B cell (primary cell): ENCODE measurements at places on chromosomes 7 and 10. TPM values are rescaled to one million over a fixed set of nuclear protein-coding genes. Genes with fewer than 3 reads are reported as not detected.

ATP6V0A4 gene
- total RNA-seq, result not detected in 2 replicates

TNPO3 gene
- 47.8 and 48.3 TPM in 2 replicates for total RNA-seq

TWNK gene
- total RNA-seq, result 11.8 and 12.0 TPM in 2 replicates

FZD8 gene
- 1.7 and 1.9 TPM in 2 replicates for total RNA-seq

PAPOLB gene
- 0.07 TPM in 1 of 2 replicates, not detected in the other for total RNA-seq

LRRTM3 gene
- total RNA-seq, result not detected in 2 replicates

DDC gene
- not detected in 2 replicates for total RNA-seq

NSMCE4A gene
- total RNA-seq, result 89.7 and 91.0 TPM in 2 replicates

RSPH10B gene
- total RNA-seq, result 0.20 TPM in 1 of 2 replicates, not detected in the other

SORCS3 gene
- not detected in 2 replicates for total RNA-seq

CADPS2 gene
- total RNA-seq, result not detected in 2 replicates

ZNF467 gene
- total RNA-seq, result 0.32 and 0.39 TPM in 2 replicates

TPK1 gene
- 26.4 and 29.4 TPM in 2 replicates for total RNA-seq

SPDYE9 gene
- not detected in 2 replicates for total RNA-seq

CYP3A7 gene
- total RNA-seq, result not detected in 2 replicates

CPEB3 gene
- 5.0 and 6.7 TPM in 2 replicates for total RNA-seq

ANKRD7 gene
- 0.61 TPM in 1 of 2 replicates, not detected in the other for total RNA-seq

AOAH gene
- 4.7 and 5.0 TPM in 2 replicates for total RNA-seq

SORCS1 gene
- total RNA-seq, result not detected in 2 replicates

VIPR2 gene
- not detected in 2 replicates for total RNA-seq

CPN1 gene
- not detected in 2 replicates for total RNA-seq

PAX4 gene
- not detected in 2 replicates for total RNA-seq

ERVW-1 gene
- total RNA-seq, result not detected in 2 replicates

UTF1 gene
- total RNA-seq, result 0.25 TPM in 1 of 2 replicates, not detected in the other

CALML3 gene
- total RNA-seq, result not detected in 2 replicates

ITGB8 gene
- 0.30 and 0.32 TPM in 2 replicates for total RNA-seq

MYO3A gene
- total RNA-seq, result 1.4 and 1.7 TPM in 2 replicates

DRGX gene
- total RNA-seq, result not detected in 2 replicates

THSD7A gene
- total RNA-seq, result not detected in 2 replicates

OIT3 gene
- total RNA-seq, result not detected in 2 replicates

PMPCB gene
- 70.9 and 72.8 TPM in 2 replicates for total RNA-seq

EIF5AL1 gene
- total RNA-seq, result 0.56 and 0.76 TPM in 2 replicates

TFEC gene
- 33.1 and 36.3 TPM in 2 replicates for total RNA-seq

FRMPD2 gene
- total RNA-seq, result not detected in 2 replicates

IQUB gene
- total RNA-seq, result 0.12 and 0.27 TPM in 2 replicates

TUBAL3 gene
- not detected in 2 replicates for total RNA-seq

CLDN4 gene
- not detected in 2 replicates for total RNA-seq

UPK3B gene
- 4.9 and 6.8 TPM in 2 replicates for total RNA-seq

CAMK2G gene
- 42.7 and 45.1 TPM in 2 replicates for total RNA-seq

GPER1 gene
- total RNA-seq, result 20.7 and 21.3 TPM in 2 replicates

OR6V1 gene
- total RNA-seq, result not detected in 2 replicates

ADARB2 gene
- 0.85 and 0.96 TPM in 2 replicates for total RNA-seq

TMEM139 gene
- not detected in 2 replicates for total RNA-seq

TWIST1 gene
- not detected in 2 replicates for total RNA-seq

OR2A1 gene
- not detected in 2 replicates for total RNA-seq

APBB1IP gene
- total RNA-seq, result 97.0 and 99.8 TPM in 2 replicates

ENTPD1 gene
- total RNA-seq, result 96.3 and 108 TPM in 2 replicates

ZNF853 gene
- total RNA-seq, result 5.2 and 6.3 TPM in 2 replicates

MUC3A gene
- total RNA-seq, result not detected in 2 replicates

METTL27 gene
- total RNA-seq, result 1.5 and 1.9 TPM in 2 replicates

TNS3 gene
- 70.1 and 77.5 TPM in 2 replicates for total RNA-seq

CYP2C18 gene
- total RNA-seq, result not detected in 2 replicates
